SJSA1 (cell line): ENCODE measurements at places on chromosomes 7 and 10. TPM values are rescaled to one million over a fixed set of nuclear protein-coding genes. Genes with fewer than 3 reads are reported as not detected.

The ACTR3C gene
- total RNA-seq = not detected in 2 replicates

The SPDYE2B gene
- total RNA-seq = not detected in 2 replicates

The CRYGN gene
- total RNA-seq = not detected in 2 replicates

The RNF32 gene
- total RNA-seq = 0.18 TPM in 1 of 2 replicates, not detected in the other

The CEP41 gene
- 20.4 and 21.6 TPM in 2 replicates for total RNA-seq

The SVIL gene
- 10.2 and 429 TPM in 2 replicates for total RNA-seq

The CYP17A1 gene
- total RNA-seq = not detected in 2 replicates

DNA sequence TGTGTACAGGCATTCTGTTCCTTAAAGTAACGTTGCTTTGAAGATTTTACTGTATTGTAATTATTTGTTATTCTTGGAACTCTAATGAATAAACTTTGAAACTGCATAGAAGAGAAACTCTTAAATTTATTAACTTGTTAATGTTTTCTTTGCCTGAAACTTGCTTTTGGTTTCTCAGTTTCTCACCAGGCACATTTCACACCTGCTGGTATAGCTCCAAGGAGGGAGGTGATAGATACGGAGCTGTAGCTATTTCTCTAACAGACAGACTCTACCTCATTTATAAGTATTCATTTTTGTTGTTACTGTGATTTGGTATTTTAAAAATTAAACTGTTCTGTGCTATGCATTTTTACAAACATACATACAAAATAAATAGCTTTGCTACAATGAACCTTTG, 32.7 kb downstream of the R3HCC1L start:
- H3K36me3 ChIP-seq = peaks cover 27% of the 10 kb centered on the region
- H3K4me1 ChIP-seq = no peaks in the 10 kb centered on the region
- no peak overlapping the region for H3K4me3 ChIP-seq
- H3K27me3 ChIP-seq = no peaks in the 10 kb centered on the region
- DNase-seq = no peak

DNA sequence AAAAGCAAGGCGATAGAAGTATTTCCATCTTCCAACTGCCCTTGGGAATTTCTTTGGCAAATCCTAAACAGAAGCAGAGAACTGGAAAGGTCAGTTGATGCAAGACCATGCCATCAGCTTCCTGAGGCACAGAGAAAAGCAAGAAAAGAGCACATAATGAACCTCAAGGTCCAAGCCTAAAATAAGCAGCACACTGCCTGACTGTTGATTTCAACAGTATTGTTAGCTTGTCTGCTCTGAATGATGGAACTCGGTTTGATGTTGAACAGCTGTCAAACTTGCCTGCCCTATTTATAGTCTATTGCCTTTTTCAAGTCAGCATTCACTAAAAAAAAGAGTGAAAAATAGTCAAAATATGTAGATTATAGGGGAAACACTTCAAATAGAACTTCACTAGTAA, 1192.0 kb upstream of the PHF14 start:
- no peak for DNase-seq
- no peaks in the 10 kb centered on the region for H3K4me1 ChIP-seq
- H3K4me3 ChIP-seq = no peak overlapping the region

DNA sequence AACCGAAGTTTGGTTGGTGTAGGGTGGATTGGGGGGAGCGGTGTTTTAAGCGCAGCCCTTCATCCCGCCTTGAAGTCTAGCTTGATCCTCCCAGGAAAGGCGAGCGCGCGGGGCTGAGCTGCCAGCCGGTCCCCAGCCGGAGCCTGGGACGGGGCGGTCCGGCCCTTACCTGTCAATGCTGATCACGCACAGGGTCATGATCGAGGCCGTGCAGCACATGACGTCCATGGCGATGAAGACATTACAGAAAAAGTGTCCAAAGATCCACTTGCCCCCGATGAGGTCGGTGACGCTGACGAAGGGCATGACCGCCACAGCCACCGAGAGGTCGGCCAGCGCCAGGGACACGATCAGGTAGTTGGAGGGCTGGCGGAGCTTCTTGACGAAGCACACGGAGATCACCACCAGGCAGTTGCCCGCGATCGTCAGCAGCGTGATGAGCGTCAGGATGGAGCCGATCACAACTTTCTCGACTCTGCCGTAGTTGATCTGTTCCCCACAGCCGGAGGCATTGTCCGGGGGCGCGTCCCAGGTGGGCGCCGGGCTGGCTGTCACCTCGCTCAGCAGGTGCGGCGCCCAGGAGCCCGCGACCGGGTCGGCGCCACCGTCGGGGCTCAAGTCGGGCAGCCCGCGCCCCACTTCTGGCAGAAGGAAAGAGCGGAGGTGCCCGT, 740 bp downstream of the HTR7 start:
- H3K36me3 ChIP-seq = peaks cover 5% of the 10 kb centered on the region; the same call in 1 of the 2 replicates
- H3K27ac ChIP-seq = no peak overlapping the region
- peak overlapping the region; percentile 94 for H3K4me3 ChIP-seq

DNA sequence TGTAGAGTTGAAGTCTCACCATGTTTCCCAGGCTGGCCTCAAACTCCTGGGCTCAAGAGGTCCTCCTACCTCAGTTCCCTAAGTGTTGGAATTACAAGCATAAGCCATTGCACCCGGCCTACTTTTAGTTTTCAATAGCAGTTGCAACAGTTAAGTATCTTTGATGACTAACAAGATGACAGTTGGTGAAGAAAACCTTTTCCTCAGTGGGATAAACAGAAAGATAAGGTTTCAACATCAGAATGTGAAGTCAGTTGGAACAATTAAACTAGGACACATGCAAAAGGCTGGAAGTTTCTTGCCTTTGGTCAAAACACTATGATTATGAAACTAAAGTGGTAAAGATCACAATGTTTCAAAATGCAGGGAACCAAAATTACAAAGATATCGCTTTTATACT, 169.2 kb downstream of the ZNF438 start:
- H3K4me3 ChIP-seq = no peak overlapping the region
- peak; percentile 52 for DNase-seq
- peak overlapping the region; percentile 77 for H3K27ac ChIP-seq
- no peaks in the 10 kb centered on the region for H3K27me3 ChIP-seq
- H3K36me3 ChIP-seq = no peaks in the 10 kb centered on the region

- no peaks in the 10 kb centered on the region for H3K27me3 ChIP-seq
- H3K4me3 ChIP-seq = no peak overlapping the region
- H3K36me3 ChIP-seq = no peaks in the 10 kb centered on the region
- DNase-seq = no peak
Measured at GRCh38 chr10:79061441-79062315, 7.1 kb upstream of the ZMIZ1 start.

DNA sequence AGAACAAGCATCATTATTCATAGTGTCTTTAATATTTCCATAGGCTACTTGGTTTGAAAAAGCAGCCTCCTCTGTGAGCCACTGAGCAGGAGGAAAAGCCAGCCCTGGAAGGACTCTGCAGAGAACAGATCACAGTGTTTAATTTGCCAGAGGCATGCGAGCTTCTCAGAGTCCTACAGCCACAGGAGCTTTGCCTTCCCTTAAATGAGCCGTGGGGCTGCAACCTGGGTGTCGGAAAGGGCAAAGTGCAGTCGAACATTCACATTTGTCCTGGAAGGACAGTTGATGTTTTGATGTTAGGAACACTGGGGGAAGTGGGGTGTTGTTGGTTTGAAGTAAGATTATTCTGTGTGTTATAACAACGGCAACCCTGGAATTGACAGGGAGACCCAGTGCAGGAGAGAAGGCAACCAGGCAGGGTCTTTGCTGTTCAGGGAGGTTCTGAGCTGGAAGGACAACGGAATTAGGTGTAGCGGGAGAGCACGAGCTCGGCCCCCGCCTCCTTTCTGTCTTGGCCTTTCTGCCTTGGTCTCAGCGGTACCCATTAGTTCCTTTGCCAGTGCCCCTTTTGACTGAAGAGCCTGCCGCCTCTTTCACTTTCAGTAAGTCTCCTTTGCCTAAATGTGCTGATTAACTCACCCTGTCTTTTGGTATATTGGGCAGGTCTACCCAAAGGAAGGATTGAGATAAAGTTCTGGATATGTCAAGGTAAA, 192.3 kb upstream of the PITRM1 start:
- no peak overlapping the region for H3K27ac ChIP-seq
- no peak overlapping the region for H3K4me3 ChIP-seq
- no peaks in the 10 kb centered on the region for H3K27me3 ChIP-seq
- H3K4me1 ChIP-seq = peaks cover 8% of the 10 kb centered on the region
- no peaks in the 10 kb centered on the region for H3K36me3 ChIP-seq
